Activated B cell treated with CpG ODN at 0.5 μM for 24 hours (primary cell): ENCODE measurements at places on chromosomes 2 and 18.

DNA sequence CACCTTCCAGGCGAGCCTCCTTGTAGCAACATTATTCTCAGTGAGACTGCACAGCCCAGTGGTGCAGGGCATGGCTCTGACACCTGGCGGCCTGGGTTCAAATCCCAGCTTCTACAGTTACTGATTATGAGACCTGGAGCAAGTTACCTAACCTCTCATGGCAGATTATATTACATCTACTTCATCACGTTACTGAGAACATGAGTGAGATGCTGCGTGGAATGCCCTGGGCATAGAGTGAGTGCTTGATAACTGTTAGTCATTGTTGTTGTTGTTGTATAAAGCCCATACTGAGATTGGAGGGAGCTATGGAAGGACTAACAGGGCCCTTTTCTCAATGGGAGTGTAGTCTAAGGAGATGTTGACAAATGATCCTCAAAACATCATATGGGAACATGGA lies 18.7 kb downstream of the PLCD4 start:
- DNase-seq, result no peak

DNA sequence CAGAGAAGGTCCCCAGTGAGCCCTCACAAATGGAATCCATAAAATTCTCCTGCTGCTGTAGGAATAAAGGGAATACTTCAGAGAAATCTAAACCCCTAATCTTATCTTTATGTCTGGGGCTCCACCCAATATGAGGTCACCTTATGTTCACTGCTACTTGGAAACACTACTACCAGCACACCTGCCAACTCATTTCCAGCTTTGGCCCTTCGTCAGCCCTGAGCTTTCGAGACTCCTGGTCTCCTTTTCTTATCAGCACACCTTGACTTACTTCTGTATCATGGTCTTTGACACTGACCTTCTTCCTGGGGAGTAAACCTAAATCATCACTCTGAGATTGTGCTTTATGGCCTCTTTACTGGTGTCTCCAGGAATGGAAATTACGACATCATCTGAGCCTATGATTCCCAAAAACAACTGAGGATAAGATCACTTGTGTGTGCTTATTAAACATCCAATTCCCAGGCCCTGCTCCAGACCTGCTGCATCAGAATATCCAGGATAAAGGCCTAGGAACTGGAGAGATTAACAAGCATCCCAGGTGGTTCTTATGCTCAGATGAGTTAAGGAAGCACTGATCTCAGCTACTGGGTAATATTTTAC lies 22.2 kb upstream of the ASNSD1 start:
- no peak for DNase-seq

DNA sequence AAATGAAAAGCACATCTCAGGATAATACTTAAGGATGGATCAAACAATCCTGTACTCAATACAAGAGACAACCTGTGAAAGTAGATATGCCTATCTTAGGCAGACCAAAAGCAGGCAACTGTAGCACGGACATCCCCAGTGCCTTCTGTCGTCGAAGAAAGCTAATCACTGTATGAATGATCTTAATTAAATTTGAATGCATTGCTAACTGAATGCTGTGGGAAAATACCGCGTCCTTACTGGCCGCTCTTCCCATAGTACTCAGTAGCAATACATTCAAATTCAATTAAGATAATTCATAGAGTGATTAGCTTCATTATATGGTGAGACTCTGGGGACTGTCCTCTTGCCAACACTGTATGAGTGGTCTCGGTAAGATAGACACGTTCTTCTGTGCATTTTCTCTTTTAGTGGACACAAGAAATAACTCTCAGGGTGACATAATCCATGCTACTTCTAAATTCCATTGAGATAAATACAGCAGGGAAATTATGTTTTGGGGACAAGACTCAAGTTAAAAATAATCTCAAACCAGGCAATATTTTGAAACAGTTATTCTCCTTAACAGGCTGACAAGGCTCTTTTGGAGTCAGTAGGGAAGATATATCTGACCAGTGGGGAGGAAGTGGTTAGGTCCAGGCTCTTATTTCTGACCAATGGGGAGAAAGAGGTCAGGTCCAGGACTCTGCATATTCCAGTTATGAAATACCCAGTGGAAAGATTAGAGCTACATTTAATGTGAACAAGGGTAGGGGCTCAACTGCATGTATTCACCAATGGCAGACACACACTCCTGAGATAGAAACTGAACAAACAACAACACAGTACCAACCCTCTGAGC lies 97.3 kb downstream of the DOCK10 start:
- DNase-seq, result no peak

GRCh38 chr18:13374468-13375301 lies 156.1 kb downstream of the LDLRAD4 start:
- DNase-seq, result no peak

- DNase-seq, result no peak
Observed at GRCh38 chr2:23069923-23070322, 315.1 kb upstream of the KLHL29 start.
